ENCODE measurements at places on chromosomes 4 and X. TPM values are rescaled to one million over a fixed set of nuclear protein-coding genes. Genes with fewer than 3 reads are reported as not detected.

The ARHGAP36 gene
- 0.42 TPM for total RNA-seq

The P2RY8 gene
- total RNA-seq = 2.1 TPM

The BEX1 gene
- total RNA-seq = 1.2 TPM

The HTRA3 gene
- 2.5 TPM for total RNA-seq

The PDCL2 gene
- total RNA-seq = not detected

The F9 gene
- not detected for total RNA-seq

The TNMD gene
- 1.1 TPM for total RNA-seq

The MMRN1 gene
- total RNA-seq = 14.0 TPM

GRCh38 chrX:2697306-2697705 is 6.2 kb downstream of the CD99 start:
- no peak for DNase-seq

DNA sequence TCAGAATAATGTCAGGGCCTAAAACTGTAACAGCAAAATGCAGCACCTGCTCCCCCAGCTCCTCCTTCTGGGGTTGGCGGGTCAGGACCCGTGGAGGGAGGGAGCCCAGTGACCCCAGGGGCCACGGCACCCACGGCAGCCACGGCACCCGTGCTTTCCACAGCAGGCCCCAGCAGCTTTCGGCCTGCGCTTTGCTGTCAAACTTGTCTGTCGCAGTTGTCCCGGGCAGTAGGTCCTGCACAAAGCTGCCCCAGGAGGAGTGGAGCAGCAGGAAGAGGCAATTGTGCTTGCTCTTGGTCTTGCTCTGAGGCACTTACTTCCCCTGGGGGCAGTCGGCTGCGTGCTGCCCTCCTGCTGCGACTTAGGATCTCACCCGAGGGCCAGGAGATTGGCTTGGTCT is 183.6 kb downstream of the AFAP1 start:
- DNase-seq = no peak

GRCh38 chr4:89379511-89380044 is 72.0 kb upstream of the GPRIN3 start:
- no peak for DNase-seq

DNA sequence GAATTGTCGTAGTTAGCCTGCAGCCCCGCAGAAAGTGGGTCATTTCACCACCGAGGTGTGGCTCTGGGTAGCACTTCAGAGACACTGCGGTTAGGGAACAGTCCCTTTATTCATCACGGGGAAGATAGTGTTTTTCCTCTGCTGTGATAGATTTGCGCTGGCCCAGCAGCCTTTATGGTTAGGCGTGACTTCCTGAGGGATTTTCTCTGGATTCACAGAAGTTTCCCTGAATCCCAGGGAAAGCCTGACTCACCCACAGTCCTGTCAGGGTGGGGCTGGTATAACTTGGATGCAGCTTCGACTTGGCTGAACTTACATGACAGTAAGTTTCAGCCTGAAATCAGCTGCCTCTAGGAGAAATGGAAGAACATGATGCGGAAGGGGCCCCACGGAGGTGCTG is 196.3 kb upstream of the HHIP start:
- DNase-seq = no peak

GRCh38 chrX:39211501-39211900 is 410.2 kb downstream of the MID1IP1 start:
- DNase-seq = no peak

DNA sequence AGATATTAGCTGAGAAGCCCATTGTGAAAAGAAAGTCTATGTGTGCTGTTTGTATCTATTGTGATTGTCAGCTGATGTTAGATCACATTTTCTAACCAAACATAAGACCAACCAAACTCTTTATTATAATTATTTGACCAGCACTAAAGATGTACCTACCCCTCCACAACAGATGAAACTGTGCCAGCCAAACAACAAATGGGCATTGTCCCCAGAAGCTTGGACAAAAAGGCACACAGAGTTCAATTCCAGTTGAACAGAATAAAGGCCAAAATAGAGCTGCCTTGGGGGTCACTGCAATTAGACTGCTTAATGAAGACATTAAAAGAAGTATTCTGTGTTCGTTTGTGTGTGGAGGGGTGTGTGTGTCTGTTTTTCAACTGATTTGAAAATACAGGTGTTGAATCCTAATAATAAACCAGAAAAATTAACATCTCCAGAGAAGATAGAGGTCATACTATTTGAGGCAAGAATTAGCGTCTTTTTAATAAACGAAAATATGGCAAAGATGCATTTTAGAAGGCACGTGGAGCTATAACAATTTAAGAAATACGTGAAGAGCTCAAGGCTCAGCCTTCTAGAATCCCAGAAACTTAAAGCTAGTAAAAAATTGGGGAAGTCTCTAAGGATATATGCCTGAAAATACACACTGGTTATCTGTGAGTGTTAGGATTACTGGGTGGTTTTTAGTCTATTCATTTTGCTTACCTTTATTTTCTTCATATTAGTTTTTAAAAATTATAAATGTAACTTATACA is 2.2 kb downstream of the SPP1 start:
- DNase-seq = no peak

GRCh38 chrX:17403972-17404371 is 29.0 kb downstream of the NHS start:
- DNase-seq = no peak

DNA sequence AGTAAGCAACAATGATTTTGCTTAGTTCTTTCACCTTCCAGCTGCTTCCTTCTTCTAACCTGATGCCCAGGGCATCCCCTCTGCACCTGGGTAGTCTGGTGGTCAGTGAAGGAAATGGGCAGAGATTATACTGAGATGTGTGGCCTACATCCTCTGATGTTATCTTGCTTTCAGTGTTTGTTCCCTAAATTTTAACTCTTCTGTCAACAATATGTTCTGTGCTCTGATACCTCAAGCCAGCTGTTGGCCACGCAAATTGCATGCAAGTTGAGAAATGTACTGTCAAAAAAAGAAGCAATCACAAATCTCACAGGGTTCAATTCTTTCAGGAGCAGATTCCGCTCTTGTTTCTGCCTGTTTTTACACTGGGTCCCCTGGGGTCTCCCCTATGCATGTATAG is 73.8 kb downstream of the FBXW7 start:
- no peak for DNase-seq

GRCh38 chr4:189098932-189099696 is 841.6 kb upstream of the FRG1 start:
- no peak for DNase-seq

DNA sequence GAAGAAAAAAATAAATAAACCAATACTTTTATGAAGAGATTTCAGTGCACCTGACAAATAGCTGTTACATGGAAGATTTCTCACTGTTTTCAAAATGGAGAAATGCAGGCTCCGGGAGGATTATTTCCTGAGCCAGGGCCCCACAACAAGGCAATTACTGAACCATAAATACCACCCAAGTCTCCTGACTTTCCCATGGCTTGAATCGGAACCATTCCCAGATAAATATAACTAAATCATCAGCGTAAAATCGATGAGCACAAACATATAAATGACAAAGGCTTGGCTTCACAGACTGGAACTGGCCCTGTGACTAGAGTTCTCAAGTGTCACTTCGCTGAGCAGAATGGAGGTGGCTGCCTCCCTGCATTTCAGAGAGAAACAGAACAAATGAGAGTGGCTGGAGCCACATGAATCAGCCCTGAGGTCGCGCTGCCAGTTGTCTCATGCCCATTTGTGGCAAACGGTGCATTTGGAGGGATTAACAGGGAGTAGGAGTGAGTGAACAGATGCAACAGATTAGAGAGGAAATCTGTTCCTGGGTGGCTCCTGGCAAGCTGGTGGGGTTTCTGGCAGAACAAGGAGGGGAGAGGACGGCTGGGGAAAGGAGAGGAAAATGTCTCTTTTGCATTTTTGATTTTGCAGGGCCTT is 57.3 kb upstream of the STIM2 start:
- DNase-seq = no peak

DNA sequence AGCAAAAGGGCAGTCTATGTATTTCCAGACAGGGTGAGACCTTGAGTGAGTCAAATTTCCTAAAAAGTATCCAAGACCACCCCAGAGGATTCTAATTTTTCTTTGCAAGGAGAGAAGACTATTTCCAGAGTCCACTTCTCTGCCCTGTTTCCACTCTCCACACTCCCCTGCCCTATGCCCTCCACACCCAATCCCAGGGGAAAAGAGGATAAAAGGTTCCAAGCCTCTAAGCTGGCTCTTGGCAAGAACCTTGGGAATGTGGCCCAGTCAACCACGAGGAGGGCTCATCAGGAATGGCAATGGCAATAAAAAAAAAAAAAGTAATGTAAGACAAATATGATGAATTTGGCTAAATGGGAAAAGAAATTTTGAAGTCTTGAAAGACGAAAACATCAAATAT is 65.9 kb downstream of the SRPX start:
- no peak for DNase-seq

GRCh38 chrX:139828033-139828432 is 104.8 kb downstream of the ATP11C start:
- no peak for DNase-seq

- no peak for DNase-seq
Observed at GRCh38 chr4:55758570-55758969, 61.0 kb upstream of the EXOC1L start.

DNA sequence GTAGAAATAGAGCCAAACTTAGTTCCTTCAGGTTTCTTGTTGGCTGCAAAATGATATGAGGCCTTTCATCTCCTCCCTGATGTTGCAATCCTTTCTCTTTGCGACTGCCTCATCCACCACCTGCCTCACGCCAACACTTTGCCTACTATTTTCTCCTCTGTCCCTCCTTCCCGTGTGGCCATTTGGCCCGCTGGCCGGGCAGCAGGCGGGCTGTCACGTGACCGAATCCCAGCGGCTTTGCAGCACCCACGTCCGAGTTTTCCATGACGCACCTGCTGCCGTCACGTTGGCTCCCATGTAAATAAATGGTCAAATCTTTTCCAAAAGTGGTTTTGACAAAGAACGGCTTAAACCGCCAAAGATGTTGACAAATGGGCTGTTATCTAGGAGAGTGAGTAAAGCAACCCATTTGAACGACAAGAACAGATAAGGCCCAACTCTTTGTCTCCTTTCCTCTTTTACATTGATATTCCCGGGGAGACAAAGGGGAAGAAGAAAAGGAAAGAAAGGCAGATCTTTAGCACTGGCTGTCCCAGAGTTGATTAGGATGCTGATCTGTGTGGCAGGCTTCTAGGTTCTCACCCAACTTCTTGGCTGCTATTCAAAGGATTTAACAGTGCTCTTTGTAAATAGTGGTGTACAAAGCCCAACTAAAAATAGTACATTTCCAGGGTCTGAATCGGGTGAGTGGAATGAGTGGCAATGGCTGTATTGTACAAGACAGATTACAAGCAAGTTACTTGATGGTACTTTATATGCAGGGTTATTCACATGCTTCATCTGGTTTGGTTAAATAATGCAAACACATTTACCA is 174.2 kb upstream of the JADE1 start:
- no peak for DNase-seq

DNA sequence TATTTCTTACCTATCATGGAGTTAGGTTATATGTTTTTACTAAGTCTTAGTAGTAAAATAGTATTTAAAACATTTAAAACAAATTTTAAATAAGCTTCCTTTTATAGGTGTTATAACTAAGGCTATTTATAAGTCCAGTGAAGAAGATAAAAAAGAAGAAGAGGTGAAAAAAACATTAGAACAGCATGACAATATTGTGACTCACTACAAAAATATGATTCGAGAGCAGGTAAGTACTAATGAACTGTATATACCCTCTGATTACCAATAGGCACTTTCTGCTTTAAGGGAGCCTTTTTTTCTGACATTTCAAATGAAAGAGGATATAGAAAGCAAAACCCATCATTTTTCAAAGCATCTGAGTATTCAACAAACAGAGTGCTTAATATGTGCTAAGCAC is 76.6 kb downstream of the USO1 start:
- no peak for DNase-seq

- no peak for DNase-seq
Observed at GRCh38 chr4:25437926-25438325, 60.9 kb downstream of the ANAPC4 start.

- no peak for DNase-seq
Observed at GRCh38 chr4:147923854-147924253, 192.0 kb downstream of the ARHGAP10 start.

DNA sequence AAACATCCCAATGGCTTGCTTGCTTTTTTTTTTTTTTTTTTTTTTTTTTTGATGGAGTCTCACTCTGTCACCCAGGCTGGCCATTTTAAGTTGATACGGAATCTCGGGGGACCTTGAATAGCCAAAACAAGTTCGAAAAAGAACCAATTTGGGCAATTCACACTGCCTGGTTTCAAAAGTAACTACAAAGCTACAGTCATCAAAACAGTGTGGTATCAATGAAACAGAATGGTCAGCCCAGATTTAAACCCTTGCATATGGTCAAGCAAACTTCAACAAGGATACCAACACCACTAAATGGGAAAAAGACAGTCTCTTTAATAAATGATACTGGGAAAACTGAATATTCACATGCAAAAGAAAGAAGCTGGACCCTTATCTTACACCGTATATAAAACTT is 41.8 kb downstream of the BRCC3 start:
- DNase-seq = no peak

DNA sequence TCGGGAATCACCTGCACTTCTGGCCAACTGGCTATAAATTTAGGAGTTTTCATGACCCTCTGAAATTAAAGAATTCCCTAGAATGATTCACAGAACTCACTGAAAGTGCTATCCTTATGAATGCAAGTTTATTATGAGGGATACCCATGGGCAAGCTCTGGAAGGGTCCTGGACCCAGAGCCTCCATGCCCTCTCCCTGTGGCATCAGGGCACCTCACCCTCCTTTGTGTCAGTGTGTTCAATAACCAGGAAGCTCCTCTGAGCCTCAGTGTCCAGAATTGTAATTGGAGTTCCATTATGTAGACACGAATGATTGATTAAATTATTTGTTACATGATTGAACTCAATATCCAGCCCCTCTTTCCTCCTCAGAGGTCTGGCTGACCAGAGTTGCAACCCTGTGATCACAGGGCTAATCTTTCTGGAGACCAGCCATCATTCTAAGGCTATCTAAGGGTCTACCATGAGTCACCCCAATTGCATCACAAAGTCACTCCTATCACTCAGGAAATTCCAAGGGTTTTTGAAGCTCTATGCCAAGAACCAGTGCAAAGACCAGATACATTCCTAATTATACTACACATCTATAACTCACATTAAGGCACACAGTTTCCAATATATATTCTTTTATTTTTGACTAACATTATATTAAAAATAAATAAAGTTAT is 8.9 kb downstream of the ANXA3 start:
- no peak for DNase-seq

All from left colon (tissue), 2 donors.